HEK293T (cell line): ENCODE measurements at places on chromosomes 2 and 18.

DNA sequence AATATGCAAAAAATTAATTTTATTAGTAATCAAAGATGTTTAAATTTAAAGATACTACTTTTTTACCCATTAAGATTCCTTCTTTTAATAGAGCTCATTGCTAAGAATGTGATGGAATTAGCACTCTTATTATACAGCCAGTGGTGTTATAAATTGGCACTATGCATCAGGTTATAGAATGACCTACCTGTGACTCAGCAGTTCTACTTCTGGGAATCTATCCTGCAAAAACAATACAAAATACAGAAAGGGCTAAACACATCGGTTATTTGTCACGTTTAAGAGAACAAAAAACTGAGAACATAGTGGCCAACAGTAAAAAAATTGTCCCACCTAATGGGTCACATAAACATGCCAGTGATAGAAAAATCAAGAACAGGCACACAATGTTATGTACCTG is 9.4 kb upstream of the ADD2 start:
- DNase-seq, result no peak

DNA sequence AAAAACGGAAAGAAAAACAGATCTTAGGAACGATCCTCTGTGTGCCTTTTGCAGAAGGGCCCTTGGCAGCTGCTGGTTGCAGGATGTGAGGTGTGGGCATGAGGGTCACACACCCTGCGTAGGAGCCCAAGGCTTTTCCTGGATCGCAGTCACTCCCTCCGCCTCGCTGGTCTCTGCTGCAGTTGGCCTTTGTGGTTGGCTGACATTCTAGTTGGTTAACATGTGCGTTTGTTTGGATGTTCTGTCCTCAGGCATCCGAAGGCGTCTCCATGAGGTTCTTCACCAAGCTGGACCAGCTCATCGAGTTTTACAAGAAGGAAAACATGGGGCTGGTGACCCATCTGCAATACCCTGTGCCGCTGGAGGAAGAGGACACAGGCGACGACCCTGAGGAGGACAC is 61.7 kb downstream of the INPP5D start:
- no peak for DNase-seq

DNA sequence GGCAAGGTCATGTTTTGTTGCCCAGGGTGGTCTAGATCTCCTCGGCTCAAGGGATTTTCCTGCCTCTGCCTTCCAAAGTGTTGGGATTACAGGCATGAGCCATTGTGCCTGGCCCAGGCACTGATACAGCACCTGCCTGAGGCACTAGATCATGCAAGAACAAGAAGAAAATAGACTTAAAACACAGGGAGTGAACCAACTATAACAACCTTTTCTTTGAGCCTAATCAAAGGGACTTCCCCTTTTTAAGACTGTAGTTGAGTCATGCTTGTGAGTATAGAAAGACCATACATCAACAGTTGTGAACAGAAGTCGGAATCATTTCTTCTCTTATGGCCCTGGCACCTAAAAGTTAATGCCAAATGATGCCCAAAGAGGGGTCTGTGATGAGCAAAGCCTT is 47.9 kb upstream of the MAPRE2 start:
- DNase-seq, result no peak

DNA sequence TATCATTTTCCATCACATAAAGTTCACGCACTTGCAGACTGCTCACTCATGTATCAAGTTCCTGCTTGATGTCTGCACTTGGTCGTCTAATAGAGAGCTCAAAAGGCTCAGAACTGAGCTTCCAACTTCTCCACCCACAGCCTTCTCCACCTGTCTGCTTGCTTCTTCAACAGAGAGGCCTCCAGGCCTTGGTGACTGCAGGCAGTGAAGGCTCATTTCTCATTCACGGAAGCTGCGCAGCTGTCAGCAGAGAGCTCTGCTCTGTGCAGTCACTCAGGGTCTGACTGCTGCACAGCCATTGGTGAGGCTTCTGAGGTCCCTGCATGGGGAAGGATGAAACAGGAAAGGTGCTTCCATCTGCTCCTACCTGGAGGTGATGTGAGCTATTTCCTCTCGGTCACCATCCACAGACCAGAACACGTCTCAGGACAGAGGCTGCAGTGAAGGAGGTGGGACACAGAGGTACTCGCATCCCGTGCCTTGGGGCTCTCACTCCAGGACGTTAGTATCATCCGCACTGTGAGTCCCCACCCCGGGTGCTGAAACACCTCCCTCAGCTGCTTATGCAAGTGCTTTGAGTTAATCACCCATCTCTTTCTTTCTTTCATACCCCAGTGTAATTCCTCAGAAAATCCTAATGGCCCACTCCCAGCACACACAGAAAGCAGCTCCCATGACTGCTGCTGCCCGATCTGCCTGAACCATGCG is 126.2 kb downstream of the TMEM18 start:
- no peak for DNase-seq

- no peak for DNase-seq
Measured at GRCh38 chr18:76328140-76328539, 166.9 kb downstream of the ZNF516 start.

DNA sequence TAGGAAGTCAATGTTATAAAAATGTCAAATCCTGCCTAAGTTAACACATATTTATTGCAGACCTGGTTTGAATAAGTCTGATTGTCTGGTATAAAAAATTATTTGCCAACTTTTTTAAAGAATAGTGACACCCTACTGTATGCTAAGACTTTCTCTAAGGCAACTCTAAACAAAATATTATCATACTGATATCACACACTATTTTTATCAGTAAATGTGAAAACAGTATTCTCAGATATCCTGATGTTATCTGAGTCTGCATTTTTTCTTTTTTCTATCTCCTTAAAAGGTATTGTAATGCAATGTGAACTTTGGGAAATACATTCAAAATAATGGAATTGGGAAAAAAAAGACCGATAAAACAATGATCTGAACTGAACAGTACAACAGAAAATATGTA is 127.1 kb downstream of the DOCK10 start:
- no peak for DNase-seq
